Activated naive CD4-positive, alpha-beta T cell treated with Interleukin-2 at 50 U/mL for 16 hours (primary cell): ENCODE measurements at places on chromosomes 4 and X.

DNA sequence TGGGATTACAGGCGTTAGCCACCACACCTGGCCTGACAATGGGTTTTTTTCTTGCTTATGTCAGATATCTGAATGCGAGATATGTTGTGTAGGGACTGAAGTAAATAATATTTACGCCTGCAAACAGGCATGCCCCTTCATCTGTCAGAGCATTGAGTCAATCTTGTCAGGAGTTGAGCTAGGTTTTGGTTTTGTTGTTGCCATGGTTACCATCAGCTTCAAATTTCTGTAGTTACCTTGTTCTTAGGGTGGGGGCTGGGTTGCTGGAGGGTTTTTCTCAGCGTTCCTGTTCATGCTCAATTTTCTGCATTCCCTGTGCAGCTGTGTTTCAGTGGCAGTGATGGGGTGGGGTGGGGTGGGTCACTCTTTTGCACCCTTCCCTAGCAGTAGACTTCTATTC is 14.5 kb downstream of the MRPL1 start:
- no peak for DNase-seq

DNA sequence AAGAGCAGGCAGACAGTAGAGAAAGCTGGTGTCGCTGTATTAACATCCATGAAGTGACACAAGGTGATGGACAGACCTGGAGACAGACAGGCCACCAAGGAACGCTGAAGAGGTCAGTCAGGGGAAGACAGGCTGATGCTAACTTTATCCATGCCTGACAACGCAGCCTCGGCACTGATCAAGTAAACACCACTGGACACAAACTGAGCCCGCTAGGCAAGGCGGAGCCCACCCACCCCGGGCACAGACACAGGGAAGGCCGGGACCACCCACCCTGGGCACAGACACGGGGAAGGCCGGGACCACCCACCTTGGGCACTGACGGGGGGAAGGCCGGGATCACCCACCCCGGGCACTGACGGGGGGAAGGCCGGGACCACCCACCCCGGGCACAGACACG is 18.8 kb downstream of the PPP2R3B start:
- DNase-seq = no peak

GRCh38 chr4:155512817-155513216 is 136.1 kb upstream of the MAP9 start:
- DNase-seq = no peak

DNA sequence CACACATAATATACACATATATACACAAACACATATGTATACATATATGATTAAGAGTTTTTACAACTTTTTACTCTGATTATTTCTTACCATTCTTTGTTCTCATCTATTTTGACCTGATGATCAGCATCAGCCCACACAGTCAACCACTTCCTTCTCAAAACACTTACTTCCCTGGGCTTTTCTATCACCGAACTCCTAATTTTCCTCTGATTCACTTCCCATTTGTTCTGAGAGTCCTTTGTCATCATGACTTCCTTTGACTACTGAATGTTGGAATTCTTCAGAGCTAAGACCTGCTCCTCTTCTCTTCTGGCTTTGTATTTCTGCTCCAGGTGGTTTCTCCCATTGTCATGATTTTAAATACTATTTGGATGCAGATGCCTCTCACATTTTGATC is 209.5 kb upstream of the AFF2 start:
- DNase-seq = no peak

- no peak for DNase-seq
These were observed 117.2 kb downstream of the MAPK10 start for GRCh38 chr4:86242677-86243076.

GRCh38 chr4:79048878-79049277 is 109.6 kb upstream of the PAQR3 start:
- no peak for DNase-seq
